ENCODE measurements at places on chromosomes 6 and 20.
A peak's percentile ranks its signal among the peaks of the same experiment; 100 is the strongest.

- DNase-seq, result peak; percentile 8
Measured at GRCh38 chr6:97524811-97525210, 241.8 kb upstream of the MMS22L start.

DNA sequence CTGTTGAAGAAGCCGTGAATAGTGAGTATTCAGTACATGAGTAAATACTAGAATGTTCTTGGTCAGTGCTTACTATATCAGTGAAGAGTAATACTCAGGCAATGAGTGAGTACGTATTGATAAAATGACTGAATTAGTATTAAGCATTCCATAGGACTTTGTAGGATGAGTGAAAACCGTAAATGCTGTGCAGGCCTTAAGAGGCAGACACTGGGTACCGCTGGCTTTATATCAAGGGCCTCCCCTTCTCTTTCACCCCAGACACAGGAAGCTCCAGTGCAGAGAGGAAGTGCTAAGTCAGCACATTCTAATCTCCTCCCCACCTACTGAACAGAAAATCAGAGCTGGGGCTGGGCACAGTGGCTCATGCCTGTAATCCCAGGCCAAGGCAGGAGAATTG lies 24.2 kb downstream of the POFUT1 start:
- no peak for DNase-seq

- DNase-seq, result peak; percentile 74
Measured at GRCh38 chr6:142907544-142907943, 37.4 kb downstream of the HIVEP2 start.

DNA sequence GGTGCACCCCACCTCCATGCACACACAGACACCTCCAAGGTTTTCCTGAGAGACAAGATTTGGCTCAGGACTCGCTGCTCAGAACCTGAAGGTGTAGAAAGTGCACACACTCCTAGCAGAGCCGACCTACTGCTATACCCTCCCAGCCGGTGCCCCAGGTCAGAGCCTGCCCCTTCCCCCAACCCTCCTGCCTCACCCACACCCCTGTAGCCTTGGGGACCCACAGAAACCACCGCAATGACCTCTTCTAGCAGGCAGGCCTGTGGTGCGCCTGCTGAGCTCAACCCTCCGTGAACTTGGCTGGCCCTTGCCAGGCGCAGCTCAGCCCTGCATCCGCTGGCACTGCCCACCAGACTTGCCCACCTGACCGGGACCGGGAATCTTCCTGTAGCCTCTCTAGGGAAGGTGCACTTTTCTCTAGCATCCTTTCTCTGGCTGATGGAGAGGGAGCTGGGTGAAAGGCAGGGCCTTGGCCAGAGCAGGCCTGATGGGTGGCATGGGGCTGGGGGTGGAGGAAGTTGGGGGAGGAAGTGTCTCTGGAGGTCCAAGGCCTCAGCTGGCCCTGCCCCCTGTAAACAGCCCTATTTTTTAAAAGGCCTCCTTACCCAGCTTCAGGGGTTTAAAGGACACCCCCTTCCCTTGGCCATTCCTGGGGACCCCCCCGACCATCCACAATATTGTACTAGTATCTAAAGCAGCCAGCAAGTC lies 36.9 kb upstream of the SLCO4A1 start:
- no peak for DNase-seq

- peak; percentile 20 for DNase-seq
Measured at GRCh38 chr6:159908535-159908934, 17.7 kb downstream of the MAS1 start.
